Globus pallidus (tissue), 1 donor: ENCODE measurements at places on chromosomes 6 and 20.
A peak's percentile ranks its signal among the peaks of the same experiment; 100 is the strongest.

GRCh38 chr20:48786951-48787705, 40.7 kb downstream of the PREX1 start:
- DNase-seq, result no peak

GRCh38 chr20:8423482-8423881, 291.4 kb downstream of the PLCB1 start:
- no peak for DNase-seq

DNA sequence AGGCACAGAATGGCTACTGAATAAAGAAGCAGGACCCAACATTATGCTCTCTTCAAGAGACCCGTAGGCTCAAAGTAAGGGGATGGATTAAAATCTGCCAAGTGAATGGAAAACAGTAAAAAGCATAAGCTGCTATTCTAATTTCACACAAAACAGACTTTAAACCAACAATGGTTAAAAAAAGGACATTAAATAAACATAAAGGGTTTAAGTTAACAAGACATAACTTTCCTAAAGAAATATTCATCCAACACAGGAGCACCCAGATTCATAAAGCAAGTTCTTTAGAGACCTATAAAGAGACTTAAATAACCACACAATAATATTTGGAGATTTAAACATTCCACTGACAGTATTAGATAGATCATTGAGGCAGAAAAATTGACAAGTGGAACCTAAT, 624.5 kb downstream of the RFPL4B start:
- no peak for DNase-seq

DNA sequence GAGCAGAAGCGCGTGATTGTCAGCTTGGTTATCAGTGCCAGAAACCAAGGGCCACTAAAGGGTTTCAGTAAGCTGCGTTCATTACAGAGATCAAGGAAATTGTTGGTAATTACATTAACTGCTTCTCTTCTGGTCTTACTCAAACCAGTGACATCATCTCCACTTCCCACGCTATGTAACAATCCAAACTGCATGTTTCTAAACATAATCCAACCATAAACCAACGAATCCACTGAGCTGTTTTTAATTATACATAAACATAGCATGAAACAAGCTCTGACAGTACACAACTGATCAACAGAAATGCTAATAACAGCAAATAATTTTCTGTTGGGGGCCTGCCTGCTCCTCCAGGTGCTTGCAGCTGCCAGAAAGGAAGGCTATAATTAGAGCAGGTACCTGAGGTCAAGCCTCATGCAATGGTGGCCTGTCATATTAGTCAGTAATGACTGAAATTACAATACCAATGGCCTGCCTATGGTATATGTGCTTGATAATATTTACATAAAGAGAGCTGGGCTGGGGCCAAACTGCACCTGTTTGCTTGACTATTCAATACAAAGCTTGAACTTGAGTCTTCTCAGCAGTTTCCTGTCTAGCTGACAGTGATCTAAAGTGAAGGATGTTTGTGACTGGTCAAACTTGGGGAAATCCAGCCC, 40.1 kb downstream of the ILRUN start:
- DNase-seq, result peak; percentile 40

DNA sequence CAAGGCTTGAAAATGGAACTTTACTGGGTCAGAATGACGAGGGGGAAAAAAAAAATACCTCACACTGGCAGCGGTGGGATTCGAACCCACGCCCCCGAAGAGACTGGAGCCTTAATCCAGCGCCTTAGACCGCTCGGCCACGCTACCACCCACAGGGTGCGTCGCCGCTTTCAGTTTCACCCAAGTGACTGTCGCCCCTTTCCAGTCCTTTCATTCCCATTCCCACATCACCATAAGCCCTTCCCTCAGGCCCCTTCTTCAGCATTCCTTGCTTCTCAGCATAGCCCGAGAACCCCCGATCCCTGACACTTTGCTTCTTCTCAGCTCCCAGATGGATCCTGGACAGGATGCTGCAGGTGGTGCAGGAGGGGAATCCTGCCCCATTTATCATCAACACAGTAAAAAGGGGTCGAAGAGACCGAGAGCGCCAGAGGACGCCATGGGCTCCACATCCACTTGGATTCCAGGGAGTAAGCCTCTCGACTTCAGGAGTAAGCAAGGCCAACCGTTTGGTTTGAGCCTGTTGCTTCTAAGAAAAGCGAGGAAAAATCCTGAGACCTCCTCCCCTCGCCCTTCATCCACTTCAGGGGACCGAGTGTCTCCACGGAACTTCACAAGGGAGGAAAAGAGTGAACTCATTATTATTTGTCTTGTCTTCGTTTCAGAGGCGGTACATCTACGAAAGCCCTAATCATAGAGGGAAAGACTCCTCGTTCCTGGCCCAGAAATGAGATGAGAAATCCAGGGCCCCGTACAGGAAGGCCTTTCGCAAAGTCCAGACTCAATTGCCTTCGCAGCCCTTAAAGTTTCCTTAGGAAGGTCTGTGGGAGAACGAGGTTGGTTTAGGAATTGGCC, 20.0 kb upstream of the TRIM27 start:
- DNase-seq, result peak; percentile 75

DNA sequence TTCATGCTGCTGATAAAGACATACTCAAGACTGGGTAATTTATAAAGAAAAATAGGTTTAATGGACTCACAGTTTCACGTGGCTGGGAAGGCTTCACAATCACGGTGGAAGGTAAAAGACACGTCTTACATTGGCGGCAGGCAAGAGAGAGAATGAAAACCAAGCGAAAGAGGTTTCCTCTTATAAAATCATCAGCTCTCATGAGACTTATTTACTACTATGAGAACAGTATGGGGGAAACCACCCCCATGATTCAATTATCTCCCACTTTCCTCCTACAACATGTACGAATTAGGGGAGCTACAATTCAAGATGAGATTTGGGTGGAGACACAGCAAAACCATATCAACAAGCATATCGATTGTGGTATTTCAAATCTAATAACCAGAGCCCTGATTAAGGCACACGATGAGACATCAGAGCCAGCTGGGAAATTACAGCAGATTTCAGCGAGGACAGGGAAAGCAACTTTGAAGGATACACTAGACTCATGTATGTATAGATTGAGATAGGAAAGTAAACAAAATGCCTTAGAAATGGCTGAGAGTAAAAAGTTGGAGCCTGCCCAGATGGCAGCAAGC, 129.8 kb upstream of the GJE1 start:
- no peak for DNase-seq

- no peak for DNase-seq
Observed at GRCh38 chr6:131654326-131654725, 17.2 kb downstream of the ENPP3 start.

- no peak for DNase-seq
Observed at GRCh38 chr6:69164564-69165229, 529.6 kb downstream of the ADGRB3 start.

- no peak for DNase-seq
Observed at GRCh38 chr6:35206346-35206745, 7.4 kb upstream of the SCUBE3 start.

- DNase-seq, result no peak
Observed at GRCh38 chr6:92706976-92707375, 712.4 kb downstream of the EPHA7 start.

- peak; percentile 41 for DNase-seq
Observed at GRCh38 chr6:30821862-30822784, 62.2 kb upstream of the DDR1 start.

GRCh38 chr6:34697544-34697836, 923 bp upstream of the ILRUN start:
- no peak for DNase-seq

DNA sequence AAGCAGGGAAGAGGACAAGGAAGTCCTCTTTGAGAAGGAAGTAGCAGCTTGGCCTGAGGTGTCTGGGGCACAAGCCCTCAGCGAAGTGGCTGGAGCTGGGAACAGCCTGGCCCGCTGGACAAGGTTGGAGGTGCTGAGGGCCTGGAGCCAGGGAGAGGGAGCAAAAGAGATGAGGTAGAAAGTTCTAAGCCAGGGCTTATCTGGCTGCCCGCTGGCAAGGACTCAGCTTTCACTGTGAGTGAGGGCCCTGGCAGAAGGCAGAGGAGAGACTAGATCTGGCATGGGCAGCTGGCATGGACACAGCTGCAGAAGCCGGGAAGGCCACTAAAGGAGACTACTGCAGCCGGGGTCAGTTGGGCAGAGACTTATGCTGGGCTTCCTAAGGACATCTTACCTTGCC, 21.8 kb upstream of the PCMTD2 start:
- peak; percentile 46 for DNase-seq

DNA sequence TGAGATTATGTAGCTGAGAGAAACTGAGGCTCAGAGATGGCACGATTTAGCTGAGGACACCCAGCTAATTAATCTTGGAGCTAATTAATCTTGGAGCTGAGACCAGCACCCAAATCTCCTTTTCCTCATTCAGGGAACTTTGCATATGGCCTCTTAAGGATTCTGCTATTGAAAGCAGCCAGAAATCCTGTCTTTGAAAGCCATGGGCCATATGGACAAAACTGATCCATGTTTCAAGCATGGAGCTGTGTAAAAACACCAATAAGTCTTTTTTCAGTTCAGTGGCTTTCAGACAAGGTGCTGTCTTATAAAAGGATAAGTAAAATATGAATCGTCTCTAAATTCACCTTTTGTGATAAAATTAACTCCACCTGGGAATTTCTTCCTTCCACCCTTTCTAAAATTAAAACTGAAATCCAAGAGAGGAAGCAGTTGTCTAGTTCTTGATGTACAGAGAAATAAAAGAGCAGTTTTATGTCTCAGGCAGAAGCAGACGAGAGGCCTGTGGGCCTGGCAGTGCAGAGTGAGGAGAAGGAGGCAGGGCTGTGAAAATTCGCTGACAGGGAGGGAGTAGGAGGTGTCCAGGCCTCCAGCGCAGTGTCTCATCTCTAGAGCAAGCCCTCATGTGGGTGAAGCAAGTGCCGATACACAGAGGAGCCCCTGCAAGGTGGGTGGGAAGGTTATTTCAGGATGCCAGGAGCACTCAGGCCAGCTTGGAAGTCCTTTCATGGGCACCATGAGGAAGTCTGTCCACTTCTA, 266.9 kb downstream of the UST start:
- DNase-seq, result no peak

DNA sequence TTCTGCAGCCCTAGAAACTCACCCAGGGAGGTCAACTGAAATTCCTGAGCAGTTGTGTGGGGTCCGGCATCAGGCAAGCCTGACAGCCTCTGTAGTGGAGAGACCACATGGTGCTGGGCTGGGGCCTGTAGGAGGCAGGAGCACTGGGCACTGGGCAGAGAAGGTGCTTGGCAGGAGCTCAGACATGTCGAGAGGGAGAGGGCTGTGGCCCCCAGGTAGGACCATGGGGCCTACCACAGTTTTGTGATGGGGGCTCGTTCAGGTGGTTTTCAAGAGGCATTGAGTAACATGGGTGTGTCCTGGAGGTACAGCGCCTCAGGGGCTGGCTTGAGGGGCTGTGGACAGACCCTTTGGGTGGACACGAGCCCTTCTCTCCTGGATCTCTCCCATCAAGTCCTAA, 15.9 kb downstream of the SLC22A23 start:
- no peak for DNase-seq

GRCh38 chr6:17103715-17104114, 1.9 kb downstream of the STMND1 start:
- no peak for DNase-seq
